ENCODE measurements at places on chromosomes 4 and X.

- DNase-seq: no peak
These were observed 1812.1 kb upstream of the ADGRL3 start for GRCh38 chr4:59387759-59388758.

DNA sequence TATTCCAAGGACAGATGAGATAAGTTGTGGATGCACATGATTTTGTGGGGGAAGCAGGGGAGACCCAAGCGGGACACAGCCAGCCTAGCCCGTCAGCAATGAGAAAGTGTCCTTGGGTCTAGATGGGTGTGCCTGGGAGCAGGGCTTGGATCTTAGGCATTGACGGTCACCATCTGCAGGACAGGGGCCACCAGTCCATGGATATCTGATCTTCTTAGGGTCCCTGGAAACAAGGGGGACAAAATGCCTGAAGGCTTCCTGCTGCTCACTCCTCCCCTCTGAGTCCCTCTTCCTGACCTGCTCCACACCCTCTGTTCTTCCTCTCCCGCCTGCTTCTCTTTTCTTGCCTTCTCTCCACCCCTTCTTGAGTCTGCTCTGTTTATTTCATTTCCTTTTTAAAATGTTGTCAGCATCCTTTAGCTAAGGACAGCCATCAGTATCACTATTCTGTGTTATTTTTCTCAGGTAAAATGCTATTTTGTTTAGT is 298.4 kb downstream of the RAPGEF2 start:
- DNase-seq: no peak

DNA sequence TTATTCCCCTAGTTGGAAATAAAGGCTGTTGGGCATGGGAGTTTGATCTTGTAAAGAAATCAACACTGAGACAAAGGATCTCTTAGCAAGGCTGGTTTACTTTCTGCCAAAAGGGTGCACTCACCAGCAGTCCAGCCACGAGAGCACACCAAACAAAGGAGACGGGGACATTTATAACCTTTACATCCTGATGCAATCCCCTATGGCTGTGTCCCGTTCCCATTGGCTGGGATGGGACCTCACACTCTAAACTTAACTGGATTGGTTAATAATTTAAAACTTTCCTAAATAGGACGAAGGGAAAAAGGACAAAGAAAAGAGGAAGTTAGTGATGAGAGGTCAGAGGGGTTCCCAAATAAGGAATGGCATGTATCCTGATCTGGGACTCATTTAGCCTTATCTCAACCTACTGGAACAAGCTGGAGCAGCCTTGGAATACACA is 17.9 kb downstream of the METAP1 start:
- DNase-seq: no peak

GRCh38 chr4:74364256-74364651 is 691 bp upstream of the EREG start:
- DNase-seq: no peak

- DNase-seq: no peak
These were observed 322.9 kb upstream of the F9 start for GRCh38 chrX:139207655-139208054.

DNA sequence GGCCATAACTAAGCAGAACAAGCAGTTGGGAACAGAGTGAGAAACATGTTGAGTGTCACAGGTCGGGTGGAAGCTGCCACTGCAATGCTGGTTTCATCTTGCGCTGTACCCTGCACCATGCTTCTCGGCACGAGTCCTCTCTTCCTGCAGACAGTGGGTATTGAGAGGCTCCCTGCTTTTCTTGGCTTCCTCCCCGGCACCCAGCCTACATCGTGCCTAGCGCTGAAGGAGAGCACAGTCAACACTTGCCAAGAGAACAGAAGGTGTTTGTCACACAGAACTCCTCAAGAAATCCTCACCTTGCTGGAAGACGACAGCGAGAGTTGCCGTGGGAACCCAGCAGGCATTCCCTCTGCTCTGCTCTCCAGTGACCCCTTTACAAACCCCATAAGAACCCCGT is 53.6 kb downstream of the EVC2 start:
- DNase-seq: no peak

GRCh38 chr4:108560616-108561015 is 59.8 kb upstream of the RPL34 start:
- DNase-seq: no peak

GRCh38 chr4:182806259-182807252 is 110.6 kb downstream of the DCTD start:
- DNase-seq: no peak

- DNase-seq: no peak
These were observed 231.5 kb downstream of the FAT4 start for GRCh38 chr4:125546272-125546671.

GRCh38 chr4:10003666-10004065 is 17.6 kb downstream of the SLC2A9 start:
- no peak for DNase-seq

- no peak for DNase-seq
These were observed 128.7 kb downstream of the ARHGAP24 start for GRCh38 chr4:85603437-85604336.

GRCh38 chr4:6298035-6298434 is 28.4 kb downstream of the WFS1 start:
- DNase-seq: no peak

- peak; percentile 32 for DNase-seq
These were observed 3.0 kb upstream of the NDP start for GRCh38 chrX:43976205-43976604.

DNA sequence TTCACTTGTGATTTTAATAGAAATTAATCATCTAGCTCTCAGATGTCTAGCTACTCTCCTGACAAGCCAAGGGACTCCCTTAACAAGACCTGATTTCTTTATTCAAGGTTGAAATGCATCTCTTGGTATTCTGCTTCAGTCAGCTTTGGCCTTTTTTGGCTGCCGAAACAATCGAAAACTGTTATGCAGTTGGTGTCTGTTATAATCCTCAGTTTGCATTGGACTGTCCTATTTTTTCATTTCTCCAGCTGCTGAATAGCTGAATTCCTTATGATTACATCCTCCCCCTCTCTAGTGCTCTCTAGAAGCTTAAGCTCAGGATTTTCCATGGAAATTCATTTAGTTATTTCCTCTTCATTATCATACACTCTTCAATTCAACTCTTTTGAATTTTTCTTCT is 177.2 kb downstream of the TRIML1 start:
- no peak for DNase-seq

GRCh38 chrX:36575670-36576069 is 432.5 kb upstream of the FAM47C start:
- DNase-seq: no peak

DNA sequence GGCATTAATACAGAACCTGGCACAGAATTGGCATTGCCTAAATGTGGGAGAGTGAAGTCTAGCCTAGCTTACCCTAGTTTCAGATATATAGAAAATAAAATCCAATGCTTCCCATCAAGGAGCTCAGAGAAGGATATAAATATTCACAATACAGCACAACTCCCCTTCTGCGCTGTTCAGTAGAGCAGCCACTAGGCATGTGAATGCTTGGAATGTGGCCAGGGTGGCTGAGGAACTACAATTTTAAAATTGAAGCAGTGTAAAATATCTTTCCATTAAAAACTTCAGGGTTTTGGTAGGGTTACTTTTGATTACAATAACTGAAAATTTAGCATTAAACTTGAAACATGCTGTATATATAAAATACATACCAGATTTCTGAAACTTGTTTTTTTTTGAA is 19.5 kb downstream of the ZNF518B start:
- DNase-seq: no peak

- no peak for DNase-seq
These were observed 43.8 kb upstream of the ARHGAP24 start for GRCh38 chr4:85431156-85431555.

DNA sequence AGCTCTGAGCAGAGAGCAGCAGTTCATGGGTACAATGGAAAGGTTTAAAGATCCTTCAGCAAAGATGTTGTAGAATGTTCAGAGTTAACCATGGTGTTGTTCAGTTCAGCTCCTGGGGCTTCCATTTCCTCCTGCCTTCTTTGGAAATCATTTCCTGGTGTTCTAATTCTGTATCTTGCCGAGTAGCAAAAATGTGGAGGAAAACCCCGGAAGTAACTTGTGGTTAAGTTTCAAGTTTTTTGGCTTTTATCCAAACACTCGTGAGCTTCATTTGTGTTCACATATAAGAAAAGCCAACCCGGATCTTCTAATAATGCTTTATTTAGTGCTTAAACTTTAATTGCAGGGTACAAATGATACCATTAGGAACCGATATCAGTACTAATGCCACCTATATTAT is 33.6 kb upstream of the ARX start:
- no peak for DNase-seq

DNA sequence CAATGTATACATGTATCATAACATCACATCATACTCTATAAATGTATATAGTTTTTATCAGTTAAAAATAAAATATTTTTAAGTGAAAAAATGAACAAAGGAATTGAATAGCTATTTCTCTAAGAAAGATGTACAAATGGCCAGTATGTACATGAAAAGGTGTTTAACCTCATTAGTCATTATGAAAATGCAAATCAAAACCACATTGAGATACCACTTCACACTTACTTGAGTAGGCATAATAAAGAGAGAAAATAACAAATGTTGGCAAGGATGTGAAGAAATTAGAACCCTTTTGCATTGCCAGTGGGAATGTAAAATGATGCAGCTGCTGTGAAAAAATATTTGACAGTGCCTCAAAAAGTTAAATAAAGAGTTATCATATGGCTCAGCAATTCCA is 95.5 kb downstream of the IRS4 start:
- no peak for DNase-seq

GRCh38 chrX:40035726-40036125 is 62.0 kb downstream of the BCOR start:
- no peak for DNase-seq

DNA sequence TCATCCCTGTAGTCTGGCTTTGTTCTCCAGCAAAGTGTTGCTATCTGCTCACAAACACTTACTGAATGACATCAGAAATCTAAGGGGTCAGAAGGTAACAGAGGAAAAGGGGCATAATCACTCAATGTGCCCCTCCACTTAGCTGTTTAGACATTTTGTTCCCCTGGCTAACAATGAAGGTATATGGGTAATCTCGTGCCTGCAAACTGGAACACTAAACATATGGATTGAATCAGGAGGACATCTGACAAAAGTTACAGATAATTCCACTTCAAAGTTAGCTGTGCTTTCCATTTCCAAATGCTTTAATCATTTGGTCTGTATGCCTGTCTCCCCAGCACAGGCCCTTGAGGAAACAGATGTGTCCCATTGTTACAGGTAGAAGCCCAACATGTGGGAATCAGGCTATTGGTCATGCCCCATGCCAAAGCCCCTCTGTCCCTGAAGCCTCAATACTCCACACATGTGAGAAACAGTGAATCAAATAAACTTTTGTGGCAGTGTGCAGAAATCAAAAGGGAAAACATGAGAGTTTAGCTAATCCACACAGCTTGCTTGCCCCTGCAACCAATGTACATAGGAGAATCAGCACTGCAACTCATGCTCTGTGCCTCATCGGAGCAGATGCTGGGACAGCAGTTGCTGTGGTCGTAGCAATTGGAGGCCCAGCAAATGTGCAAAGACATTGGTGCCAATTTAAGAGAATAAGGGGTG is 111.7 kb downstream of the RNF150 start:
- no peak for DNase-seq

DNA sequence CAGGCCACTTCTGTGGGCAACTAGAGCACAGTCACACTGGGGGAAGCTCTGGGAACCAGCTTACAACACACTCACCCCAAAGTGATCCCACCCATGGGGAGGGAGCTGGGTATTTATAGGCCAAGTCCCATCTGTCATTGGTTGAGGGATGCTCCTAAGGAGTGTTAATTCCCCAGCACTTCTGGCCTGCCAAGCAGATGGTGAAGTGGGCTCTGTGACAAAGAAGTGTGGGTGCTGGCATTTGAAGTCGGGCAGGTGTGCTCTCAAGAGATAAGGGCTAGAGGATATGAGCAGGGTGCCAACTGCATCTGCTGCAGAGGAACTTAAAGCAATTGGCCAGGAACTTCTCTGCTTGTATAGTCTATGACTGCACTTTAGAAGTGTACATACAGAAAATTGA is 30.9 kb downstream of the PTCHD1 start:
- no peak for DNase-seq

GRCh38 chr4:140368686-140369085 is 4.8 kb upstream of the SCOC start:
- DNase-seq: no peak

- DNase-seq: no peak
These were observed 22.6 kb downstream of the RTL9 start for GRCh38 chrX:110381216-110381615.

DNA sequence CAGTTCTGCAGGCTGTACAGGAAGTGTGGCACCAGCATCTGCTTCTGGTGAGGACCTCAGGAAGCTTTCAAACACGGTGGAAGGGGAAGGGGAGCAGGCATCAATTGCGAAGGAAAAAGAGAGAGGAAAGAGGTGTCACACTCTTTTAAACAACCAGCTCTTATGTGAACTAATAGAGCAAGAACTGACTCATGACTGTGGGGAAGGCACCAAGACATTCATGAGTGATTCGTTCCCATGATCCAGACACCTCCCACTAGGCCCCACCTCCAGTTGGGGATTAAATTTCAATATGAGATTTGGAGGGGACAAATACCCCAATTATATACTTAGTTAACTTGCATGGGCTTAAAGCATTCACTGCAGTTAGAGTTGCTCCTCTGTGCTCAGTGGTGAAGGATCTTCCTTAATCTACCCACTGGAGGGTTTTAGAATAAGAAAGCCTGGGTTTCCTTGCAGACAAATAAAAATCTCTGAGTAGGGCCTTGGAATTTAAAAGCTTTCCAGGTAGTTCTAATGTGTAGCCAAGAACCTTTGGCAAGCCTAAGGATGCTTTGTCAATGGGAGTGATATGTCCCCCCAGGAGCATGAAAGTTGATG is 60.0 kb downstream of the SYNPO2 start:
- no peak for DNase-seq

DNA sequence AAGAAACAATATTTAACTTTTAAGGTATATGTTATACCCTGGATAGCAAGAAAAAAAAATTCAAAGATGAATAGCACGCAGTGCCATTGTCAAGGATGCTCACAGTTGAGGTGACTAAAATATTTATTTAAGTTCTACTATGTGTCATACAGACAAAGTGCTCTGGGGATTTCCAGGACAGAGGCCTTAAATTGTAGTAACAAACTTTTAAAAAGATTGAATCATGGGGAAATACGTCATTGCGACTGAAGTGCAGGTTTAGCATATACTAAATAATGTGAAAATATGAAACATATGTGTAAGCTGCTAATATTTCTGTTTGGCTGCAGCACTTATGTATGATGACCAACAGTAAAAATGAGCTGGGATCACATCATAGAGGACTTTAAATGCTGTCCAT is 748.0 kb upstream of the PCDH7 start:
- no peak for DNase-seq

Data from PC-9 (cell line).